ENCODE measurements at places on chromosomes 3 and 15. TPM values are rescaled to one million over a fixed set of nuclear protein-coding genes. Genes with fewer than 3 reads are reported as not detected.
A peak's percentile ranks its signal among the peaks of the same experiment; 100 is the strongest.

GRCh38 chr3:177361081-177361938 is 164.0 kb upstream of the TBL1XR1 start:
- no peak for DNase-seq

DNA sequence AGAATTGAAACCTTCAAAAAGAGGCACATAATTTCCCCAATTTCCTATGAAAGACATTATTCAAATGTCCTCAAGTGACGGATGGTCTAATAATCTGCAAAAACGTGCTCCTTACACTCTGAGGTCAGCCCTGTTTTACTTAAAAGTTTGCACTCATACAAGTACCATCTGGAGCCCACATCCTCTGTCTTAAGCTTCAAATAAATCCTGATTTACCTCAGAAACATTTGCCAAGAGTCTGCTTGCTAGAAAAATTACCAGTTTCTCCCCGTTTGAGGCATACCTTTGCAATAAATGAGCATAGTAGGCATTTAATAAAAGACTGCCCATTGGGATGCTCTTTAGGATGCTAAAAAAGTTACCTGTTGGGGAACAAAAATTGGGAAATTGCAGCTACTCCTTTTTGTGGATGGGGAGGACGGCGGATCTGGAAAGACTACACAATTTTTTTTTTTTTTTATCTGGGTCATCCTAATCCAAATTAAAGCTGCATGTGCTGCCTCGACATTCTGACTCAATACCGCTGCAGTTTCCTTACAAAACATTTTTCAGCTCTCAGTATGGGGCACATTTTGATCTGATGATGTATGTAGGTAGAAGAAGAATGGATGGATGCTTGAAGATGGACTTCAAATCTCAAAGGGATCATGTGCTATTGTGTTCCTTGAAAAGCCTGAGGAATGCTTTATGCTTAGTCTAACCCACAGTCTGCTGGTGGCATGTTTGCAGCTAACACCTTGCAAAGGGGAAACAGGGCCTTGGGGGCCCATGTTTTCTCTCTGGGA is 233.7 kb upstream of the ADAMTS9 start:
- DNase-seq: no peak

RBSN gene
- 5.8 TPM for total RNA-seq

- no peak for DNase-seq
Measured at GRCh38 chr3:150210461-150211110, 197.5 kb upstream of the TSC22D2 start.

GRCh38 chr15:93195109-93195508 is 106.1 kb upstream of the RGMA start:
- no peak for DNase-seq

GRCh38 chr3:121545049-121545573 is 677 bp downstream of the POLQ start:
- peak; percentile 63 for DNase-seq

GRCh38 chr3:50205413-50206276 is 574 bp downstream of the SLC38A3 start:
- no peak for DNase-seq

- DNase-seq: peak; percentile 13
Measured at GRCh38 chr3:119322021-119322834, 28.0 kb downstream of the ARHGAP31 start.

DNA sequence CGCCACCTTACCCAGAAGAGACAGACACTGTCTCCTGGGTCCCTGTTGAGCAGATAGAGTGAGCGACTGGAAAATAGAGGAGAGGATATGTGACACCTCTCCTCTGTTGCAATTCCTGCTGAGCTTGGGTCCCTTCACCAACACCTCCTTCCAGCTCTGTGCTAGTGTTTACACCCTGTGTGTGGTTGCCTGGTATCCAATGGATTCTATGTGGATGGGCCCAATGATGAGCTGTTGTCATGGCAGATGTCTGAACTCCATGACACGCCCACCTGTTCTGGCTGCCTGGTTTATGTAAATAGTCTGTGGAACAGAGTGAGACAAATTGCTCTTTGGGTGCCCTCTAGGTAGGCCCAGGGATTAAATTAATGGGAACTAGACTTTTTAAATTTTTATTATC is 23.7 kb downstream of the RBM5 start:
- no peak for DNase-seq

DNA sequence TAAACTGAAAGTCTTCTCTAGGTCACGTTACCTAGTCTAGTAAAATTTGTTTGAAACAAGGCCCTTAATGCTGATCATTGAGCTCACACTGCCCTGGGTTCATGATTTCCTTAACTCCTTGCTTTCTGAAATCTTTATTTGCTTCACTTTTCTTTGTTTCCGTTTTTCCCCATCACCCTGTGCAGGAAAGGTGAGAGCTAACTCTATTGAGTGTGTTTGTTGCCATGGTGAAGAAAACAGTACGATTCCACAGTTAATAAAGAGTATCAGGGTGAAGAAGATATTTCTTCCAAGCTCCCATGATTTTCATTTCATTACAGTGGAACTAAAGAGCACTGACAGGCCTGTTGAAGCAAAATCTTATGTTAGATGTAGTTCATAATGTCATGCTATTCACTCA is 276.2 kb downstream of the RAP2B start:
- no peak for DNase-seq

GRCh38 chr3:49998326-49998725 is 58.4 kb downstream of the RBM6 start:
- DNase-seq: peak; percentile 54

PLXNA1 gene
- total RNA-seq: 92.8 TPM

GRCh38 chr15:62519900-62520299 is 354.8 kb upstream of the C2CD4B start:
- DNase-seq: no peak

ALDH1A3 gene
- 21.0 TPM for total RNA-seq

DNA sequence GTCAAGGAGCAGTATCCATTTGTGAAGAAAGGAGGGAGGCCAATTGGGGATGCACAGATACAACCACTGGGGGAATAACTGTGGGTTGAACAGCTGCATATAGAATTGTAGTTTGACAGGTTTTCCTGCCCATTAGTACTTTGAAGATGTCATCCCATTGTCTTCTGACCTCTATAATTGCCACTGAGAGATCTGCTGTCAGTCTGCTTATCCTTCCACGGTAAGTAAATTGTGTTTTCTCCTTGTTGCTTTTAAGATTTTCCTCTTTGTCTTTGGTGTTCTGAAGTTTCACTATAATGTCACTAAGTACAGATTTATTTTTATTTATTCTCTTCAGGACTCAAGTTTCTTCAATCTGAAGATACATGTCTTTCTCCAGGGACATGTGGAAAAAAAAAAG is 56.6 kb downstream of the MOBP start:
- DNase-seq: no peak

SLC9C1 gene
- not detected for total RNA-seq

DNA sequence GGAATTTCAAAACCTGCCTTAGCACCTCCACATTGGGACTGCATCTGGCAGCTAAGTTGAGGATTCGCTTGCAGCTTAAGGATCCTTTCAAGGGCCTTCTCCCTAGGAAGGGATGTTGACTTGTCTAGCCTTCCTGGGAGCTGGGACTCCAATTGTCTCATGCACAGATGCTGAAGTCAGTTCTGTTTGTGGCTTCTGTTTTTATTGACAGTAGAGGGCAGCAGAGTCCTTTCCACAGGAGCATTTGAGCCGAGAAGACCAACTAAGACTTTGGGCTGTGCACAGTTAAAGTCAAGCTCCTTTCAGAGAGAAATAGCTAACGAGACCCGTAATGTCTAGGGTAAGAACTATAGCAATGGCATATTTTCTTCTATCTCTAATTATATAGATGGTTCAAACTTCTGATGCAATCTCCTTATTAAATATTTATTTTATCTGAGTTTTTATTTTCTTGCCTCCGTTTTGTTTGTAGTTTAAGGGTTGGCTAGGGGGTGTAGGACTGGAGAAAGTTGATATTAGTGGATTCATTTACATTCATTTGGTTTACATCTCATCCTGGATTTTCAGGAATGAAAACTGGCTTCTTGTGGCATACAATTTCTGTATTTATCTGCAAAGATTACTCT is 59.7 kb upstream of the KBTBD8 start:
- peak; percentile 48 for DNase-seq

DNA sequence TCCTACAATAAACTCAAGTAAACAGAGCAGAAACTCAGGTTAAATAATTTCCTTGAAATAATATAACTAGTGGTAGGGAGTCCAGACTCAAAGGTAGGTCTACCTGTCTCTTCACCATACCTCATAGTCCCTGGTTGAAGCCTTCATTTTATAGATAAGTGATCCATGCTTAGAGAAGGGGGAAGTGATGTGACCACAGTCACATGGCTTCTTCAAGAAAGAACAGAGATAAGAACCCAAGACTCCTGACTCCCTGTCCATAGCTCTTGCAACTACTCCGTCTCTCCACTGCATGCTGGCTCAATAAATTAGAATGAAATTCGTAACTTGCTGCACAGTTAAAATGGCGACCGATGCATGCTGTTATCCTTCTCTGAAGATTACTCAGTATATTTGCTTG is 11.0 kb upstream of the C15orf61 start:
- no peak for DNase-seq

MKRN2OS gene
- 0.60 TPM for total RNA-seq

DNA sequence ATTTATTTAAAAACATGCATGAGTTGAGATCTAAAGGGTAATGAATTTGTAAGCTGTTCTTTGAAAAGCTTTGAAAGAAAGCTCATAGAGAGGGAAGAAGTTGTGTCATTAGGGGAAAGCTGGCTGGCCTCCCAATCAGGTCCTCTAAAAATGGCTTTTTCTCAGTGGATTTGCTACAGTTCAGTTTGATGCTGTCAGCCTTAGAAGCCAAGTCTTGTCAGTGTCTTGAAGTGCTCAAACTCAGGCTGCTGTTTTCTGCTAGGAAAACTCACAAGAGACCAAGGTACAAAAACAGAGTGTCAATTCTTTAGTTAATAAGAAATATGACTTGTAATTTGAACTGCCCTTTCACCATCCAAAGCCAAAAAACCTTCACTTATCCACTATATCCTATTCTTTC is 243.8 kb downstream of the OTOL1 start:
- DNase-seq: no peak

- peak; percentile 30 for DNase-seq
Measured at GRCh38 chr3:112629425-112629824, 11.5 kb downstream of the CCDC80 start.

DNA sequence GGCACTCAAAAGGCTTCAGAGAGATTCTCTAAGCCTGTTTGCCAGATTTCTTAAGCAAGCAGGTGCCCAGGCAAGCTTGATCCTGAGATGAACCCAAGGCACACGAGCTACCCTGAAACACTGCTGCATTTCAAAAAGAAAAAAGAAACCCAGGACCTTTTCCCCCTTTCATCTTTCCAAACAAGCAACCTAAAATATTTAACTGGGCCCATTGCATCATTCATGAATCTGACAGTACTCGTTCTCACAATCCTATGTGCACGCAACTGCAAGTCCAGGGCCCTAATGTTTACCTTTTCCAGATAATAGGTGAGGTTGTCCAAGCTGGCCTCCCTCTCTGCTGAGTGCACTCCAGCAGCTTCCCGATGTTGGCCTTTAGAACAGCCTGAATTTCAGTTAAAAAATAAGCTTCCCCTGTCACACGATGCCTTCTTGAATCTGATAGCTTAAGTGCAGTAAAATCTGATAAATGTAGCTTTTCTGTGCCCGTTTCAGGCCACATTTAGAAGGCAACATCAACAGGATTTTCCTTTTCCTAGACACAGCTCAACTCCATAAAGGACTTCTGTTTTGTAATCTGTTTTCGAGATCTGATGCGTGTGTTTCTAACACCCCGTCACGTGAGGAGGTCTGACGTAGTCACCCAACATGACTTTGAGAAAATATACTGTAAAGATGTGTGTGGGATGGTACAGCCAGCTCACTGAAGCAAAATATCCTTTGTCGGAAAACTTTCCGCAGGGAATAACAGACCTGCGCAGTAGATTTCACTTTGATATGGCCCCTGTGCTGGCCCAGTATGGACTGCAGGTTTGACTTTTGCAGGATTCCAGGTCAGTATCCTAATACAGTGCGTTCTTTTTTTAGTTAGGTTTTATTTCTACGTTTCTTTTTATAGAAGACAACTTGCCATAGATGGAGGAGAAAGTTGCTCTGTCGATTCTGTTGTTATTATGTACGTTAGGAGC is 55.1 kb upstream of the RASA2 start:
- DNase-seq: no peak

CYP1A1 gene
- 2.0 TPM for total RNA-seq
